ENCODE measurements at places on chromosomes 2 and 18.

DNA sequence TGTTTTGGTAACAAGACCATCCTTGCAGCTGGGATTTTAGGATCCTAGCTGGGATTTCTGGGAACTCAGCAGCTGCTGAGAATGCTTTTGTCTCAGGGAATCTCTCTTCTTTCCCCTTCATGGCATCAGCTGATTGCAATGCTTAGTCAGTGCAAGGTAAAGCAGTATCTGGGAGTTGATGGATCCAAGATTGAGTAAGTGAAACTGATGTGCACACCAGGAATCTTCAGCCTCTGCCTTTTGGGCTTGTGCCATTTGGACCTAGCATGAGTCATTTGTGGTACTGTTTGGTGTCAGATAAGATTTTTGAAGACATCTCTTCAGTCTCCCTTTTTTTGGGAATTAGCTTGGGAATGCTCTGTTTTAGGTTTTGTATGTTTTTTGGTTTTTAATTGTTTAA, 363.3 kb upstream of the TFPI start:
- peak; percentile 49 for DNase-seq

GRCh38 chr2:77081597-77081996, 440.6 kb downstream of the LRRTM4 start:
- DNase-seq: no peak

GRCh38 chr2:233829193-233830110, 24.9 kb downstream of the HJURP start:
- DNase-seq: no peak

GRCh38 chr2:182245963-182246362, 180.9 kb downstream of the PDE1A start:
- DNase-seq: no peak

- DNase-seq: no peak
Measured at GRCh38 chr2:158204741-158205165, 103.1 kb downstream of the UPP2 start.

DNA sequence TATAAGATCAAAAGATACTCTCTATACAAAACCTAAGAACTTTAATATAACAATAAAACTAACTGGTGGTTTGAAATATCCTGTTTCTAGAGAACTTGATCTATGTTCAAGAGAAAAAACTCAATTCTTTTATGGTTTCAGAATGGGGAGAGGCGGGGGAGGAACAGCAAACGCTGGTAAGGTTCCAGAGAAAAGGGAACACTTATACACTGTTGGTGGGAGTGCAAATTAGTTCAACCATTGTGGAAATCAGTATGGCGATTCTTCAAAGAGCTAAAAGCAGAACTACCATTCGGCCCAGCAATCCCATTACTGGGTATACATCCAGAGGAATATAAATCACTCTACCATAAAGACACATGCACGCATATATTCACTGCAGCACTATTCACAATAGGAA, 17.2 kb downstream of the FAM98A start:
- no peak for DNase-seq

GRCh38 chr2:118843483-118844132, 3.8 kb downstream of the EN1 start:
- peak; percentile 27 for DNase-seq

DNA sequence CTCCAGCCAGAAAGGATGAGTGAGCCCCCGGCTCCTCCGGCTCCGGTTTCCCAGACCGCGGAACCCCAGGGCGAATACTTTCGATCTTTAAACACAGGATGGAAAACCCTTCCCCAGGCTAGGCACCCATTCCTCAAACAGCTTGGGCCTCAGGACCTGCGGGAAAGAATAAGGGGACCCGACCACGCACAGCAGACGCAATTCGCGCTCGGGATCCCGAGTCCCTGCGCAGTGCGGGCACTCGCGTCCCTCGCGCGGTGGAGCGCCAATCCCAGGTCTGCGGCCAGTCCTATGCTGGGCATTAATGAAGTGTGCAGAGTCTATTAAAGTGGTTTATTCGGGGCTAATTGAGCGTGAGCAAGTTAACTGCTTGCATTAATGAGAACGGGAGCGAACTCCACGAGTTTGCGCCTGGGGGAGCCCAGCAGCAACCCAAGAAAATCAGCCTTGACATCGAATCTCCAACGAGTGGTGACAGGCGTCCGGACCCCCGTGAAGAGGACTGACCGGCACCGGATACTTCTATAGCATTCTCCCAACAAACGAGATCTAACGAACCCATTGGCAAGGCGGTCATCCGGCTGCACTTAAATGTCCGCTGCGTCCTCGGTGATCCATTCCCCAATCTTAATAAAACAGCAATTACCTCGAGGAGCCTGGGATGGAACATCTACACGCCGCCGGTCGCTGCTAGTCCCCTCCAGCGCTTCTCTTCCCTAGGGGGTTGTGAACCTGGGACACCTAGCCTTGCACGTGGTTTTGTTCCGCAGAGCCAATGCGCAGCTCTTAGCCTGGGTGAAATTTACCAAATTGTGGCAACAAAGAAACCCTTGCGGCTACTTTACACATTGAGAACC, 1.6 kb downstream of the OSR1 start:
- peak; percentile 67 for DNase-seq

DNA sequence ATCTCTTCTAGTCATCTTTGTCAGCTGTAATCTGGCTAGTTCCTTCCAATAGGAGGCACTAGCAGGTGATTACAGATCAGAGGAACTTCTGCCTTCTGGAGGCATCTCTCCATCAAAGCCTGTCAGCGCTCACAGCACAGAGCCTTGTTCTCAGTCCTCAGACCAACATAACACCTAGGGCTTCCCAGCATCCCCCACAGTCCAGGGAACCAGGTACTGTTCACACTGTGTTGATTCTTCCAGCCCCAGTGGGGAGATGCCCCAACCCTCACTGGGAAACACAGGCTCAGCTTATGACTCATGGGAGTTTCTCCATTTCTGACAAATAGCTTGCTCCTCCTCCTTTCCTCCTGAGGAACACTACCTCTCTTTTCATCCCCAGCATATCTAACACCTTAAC, 601.7 kb downstream of the CBLN2 start:
- no peak for DNase-seq

DNA sequence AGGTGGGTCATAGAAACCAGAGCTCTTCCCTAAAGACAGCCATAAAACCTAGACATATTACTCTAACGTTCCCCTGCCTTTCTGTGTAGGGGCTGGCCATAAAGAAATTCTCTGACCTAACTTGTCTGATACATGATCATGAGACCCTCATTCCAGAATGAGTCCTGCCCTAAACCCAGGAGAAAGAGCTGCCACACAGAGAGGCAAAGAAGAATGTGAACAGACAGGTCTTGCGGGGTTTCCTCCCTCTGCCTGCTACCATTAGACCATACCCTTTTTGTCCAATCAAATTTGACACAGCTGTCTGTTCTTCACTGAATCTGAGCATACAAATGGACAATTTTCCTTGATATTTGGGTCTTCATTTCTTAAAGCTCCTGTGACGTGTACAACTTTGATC, 198.8 kb upstream of the LHCGR start:
- DNase-seq: no peak

DNA sequence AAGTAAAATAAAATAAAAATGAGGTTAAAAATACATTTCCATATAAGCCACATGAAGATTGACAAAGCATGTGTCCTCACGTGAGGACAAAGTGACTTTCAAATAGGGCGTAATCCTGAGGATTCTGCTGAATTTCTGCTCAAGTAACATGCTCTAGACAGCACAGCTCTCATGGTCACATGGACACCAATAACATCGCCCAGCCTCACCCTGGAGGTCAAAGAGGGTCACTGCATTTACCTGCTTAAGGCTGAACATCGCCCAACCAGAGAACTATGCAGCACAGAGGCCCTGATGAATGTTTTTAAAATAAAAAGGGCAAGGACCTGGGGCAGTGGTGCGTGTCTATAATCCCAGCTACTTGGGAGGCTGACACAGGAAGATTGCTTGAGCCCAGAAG, 30.2 kb downstream of the TGFBRAP1 start:
- peak; percentile 25 for DNase-seq

DNA sequence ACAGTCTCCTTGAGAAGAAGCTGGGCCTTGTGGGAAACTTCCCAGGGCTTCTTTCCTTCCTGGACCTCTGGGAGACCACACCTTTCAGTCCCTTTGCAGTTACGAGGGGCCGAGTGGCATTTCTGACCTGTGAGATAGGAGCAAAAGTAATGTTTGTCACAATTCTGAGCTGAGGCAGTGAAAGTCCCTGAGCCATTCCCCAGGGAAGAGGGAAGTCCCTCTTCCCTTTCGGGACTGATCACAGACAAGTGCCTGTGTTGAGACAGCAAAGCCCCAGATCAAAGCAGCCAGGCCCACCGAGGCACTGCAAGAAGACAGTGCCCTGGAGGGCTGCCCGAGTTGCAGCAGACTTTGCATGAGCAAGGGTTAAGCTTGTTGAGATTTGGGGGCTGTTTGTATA, 41.9 kb downstream of the RHOB start:
- no peak for DNase-seq

GRCh38 chr2:102891296-102891695, 129.5 kb downstream of the TMEM182 start:
- DNase-seq: no peak

- no peak for DNase-seq
Measured at GRCh38 chr2:13413989-13414388, 697.3 kb downstream of the TRIB2 start.

- DNase-seq: no peak
Measured at GRCh38 chr18:36947820-36948348, 119.0 kb downstream of the KIAA1328 start.

- no peak for DNase-seq
Measured at GRCh38 chr2:2184549-2185249, 146.4 kb downstream of the MYT1L start.

DNA sequence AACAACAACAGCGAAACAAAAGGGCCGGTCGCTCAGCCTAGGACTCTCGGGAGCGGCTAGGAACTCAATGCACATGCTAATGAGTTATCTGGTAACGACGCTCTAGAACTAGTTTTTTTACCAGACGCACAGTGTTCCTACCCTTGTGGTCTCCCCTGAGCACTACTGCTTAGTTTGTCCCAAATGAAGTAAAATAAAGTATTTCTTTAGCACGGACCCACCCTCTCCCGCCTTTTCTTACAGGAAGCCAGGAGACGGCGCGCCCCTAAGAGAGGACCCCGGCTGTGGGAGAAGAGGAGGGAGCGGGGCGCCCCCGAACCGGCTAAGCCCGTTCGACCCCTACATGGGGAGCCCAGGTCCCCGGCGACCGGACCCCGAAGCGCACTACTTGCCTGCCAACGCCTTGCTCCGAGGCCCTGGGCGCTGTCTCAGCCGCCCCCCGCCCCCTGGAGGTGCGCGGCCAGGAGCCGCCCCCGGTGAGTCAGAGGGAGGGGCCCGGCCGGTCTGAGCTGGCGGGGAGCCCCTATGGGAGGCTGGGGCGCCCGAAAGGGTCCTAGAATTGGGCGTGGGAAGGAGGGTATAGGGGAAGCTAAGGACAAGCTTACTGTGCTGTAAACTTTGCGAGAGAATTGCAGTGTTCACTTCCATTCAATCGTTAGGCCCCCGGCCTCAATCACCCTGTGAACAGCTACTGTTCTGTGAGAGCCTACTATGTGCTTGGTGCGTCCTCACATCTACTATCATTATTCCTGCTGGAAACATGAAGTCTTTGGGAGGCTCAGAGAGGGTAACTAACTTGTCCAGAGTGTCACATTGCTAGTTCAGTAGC, 3.6 kb upstream of the CAPG start:
- peak; percentile 69 for DNase-seq
